Activated CD8-positive, alpha-beta T cell treated with anti-CD3 and anti-CD28 coated beads, Interleukin-2, amount 10 ng/mL, durations not matched to agents 7 days and 5 days (primary cell): ENCODE measurements at places on chromosomes 7 and 10. TPM values are rescaled to one million over a fixed set of nuclear protein-coding genes. Genes with fewer than 3 reads are reported as not detected.

Gene CYP3A4
- not detected for total RNA-seq

Gene AKR1D1
- not detected for total RNA-seq

Gene GTF2IRD1
- not detected for total RNA-seq

Gene CCDC3
- total RNA-seq, result not detected

Gene GPR141
- not detected for total RNA-seq

Gene NYAP1
- total RNA-seq, result 0.23 TPM

Gene PTPN20
- total RNA-seq, result not detected

Gene TMEM196
- total RNA-seq, result not detected

Gene GRM8
- not detected for total RNA-seq

Gene ZNF804B
- total RNA-seq, result not detected

Gene SNCG
- total RNA-seq, result not detected

Gene HOXA3
- not detected for total RNA-seq

Gene CCL24
- total RNA-seq, result not detected

Gene SLC13A1
- not detected for total RNA-seq

Gene RTKN2
- 2.6 TPM for total RNA-seq

Gene ACTL6B
- not detected for total RNA-seq

Gene RBAK
- total RNA-seq, result 14.7 TPM

Gene CLRN3
- total RNA-seq, result not detected

Gene TDRD1
- total RNA-seq, result not detected

Gene AMPH
- total RNA-seq, result not detected

Gene SGPL1
- 28.0 TPM for total RNA-seq

Gene RBP4
- total RNA-seq, result not detected

Gene CDHR1
- total RNA-seq, result 0.29 TPM

Gene MRPS24
- 88.5 TPM for total RNA-seq

Gene FAM25G
- total RNA-seq, result not detected

Gene CAMK2B
- not detected for total RNA-seq

Gene FAM237B
- not detected for total RNA-seq

Gene PAPSS2
- total RNA-seq, result 0.08 TPM

Gene SCIN
- total RNA-seq, result not detected
